T-helper 1 cell treated with Interleukin-12 subunit alpha and Interleukin-12 subunit beta and Interleukin-4 antibody, amounts not matched to agents 30 ng/mL and 1 ng/mL, for 36 hours (primary cell): ENCODE measurements at places on chromosomes 7 and 10. TPM values are rescaled to one million over a fixed set of nuclear protein-coding genes. Genes with fewer than 3 reads are reported as not detected.

The HHEX gene
- 0.12 TPM in 1 of 2 replicates, not detected in the other for total RNA-seq

The CCDC6 gene
- 57.5 and 58.0 TPM in 2 replicates for total RNA-seq

The FAM25G gene
- not detected in 2 replicates for total RNA-seq

The SLC26A5 gene
- total RNA-seq: not detected in 2 replicates

The ATXN7L1 gene
- total RNA-seq: 13.5 and 15.7 TPM in 2 replicates

The STEAP2 gene
- 0.07 TPM in 1 of 2 replicates, not detected in the other for total RNA-seq

The GIMAP1 gene
- 27.2 and 27.3 TPM in 2 replicates for total RNA-seq

The LRMDA gene
- total RNA-seq: not detected in 2 replicates

The INA gene
- 0.54 and 0.64 TPM in 2 replicates for total RNA-seq

The THAP5 gene
- 30.9 and 33.3 TPM in 2 replicates for total RNA-seq

The CAMK1D gene
- 15.7 and 17.6 TPM in 2 replicates for total RNA-seq

The SLC18A3 gene
- not detected in 2 replicates for total RNA-seq

The OPN4 gene
- not detected in 2 replicates for total RNA-seq

The NME8 gene
- total RNA-seq: not detected in 2 replicates

The GPNMB gene
- total RNA-seq: 0.69 and 1.9 TPM in 2 replicates

The HABP2 gene
- total RNA-seq: not detected in 2 replicates

The NODAL gene
- not detected in 2 replicates for total RNA-seq

The NKX6-2 gene
- total RNA-seq: not detected in 2 replicates

The ASAH2B gene
- 2.2 and 4.1 TPM in 2 replicates for total RNA-seq

The PNLIPRP1 gene
- total RNA-seq: not detected in 2 replicates

The METTL27 gene
- total RNA-seq: 1.7 and 2.1 TPM in 2 replicates

The CDK14 gene
- total RNA-seq: 0.34 and 0.39 TPM in 2 replicates

The NEUROD6 gene
- total RNA-seq: not detected in 2 replicates

The EEPD1 gene
- 14.4 and 18.5 TPM in 2 replicates for total RNA-seq

The LDB3 gene
- total RNA-seq: not detected in 2 replicates

The ACTL6B gene
- total RNA-seq: not detected in 2 replicates

The DIP2C gene
- 2.7 and 2.8 TPM in 2 replicates for total RNA-seq

The SH2D4B gene
- 0.10 and 0.17 TPM in 2 replicates for total RNA-seq

The TMEM196 gene
- total RNA-seq: not detected in 2 replicates

The CDH23 gene
- 1.3 TPM in 2 replicates for total RNA-seq

The ZFAND4 gene
- 25.4 and 29.5 TPM in 2 replicates for total RNA-seq

The MMD2 gene
- total RNA-seq: not detected in 2 replicates

The ZNF853 gene
- 0.07 and 0.27 TPM in 2 replicates for total RNA-seq

The IFIT2 gene
- 2.4 and 2.5 TPM in 2 replicates for total RNA-seq

The NUTM2E gene
- 0.20 TPM in 1 of 2 replicates, not detected in the other for total RNA-seq

The PSMA2 gene
- total RNA-seq: 139 and 145 TPM in 2 replicates

The NPTX2 gene
- total RNA-seq: not detected in 2 replicates

The CPVL gene
- 0.27 and 0.86 TPM in 2 replicates for total RNA-seq

The NYAP1 gene
- total RNA-seq: 0.12 TPM in 1 of 2 replicates, not detected in the other

The ZNF488 gene
- total RNA-seq: not detected in 2 replicates

The UCMA gene
- not detected in 2 replicates for total RNA-seq

The LRRC61 gene
- 40.2 and 41.6 TPM in 2 replicates for total RNA-seq

The TMEM140 gene
- total RNA-seq: 24.5 and 27.0 TPM in 2 replicates

The HYCC1 gene
- 61.3 and 64.2 TPM in 2 replicates for total RNA-seq

The COX19 gene
- total RNA-seq: 17.5 and 18.9 TPM in 2 replicates

The C10orf143 gene
- 2.7 and 4.4 TPM in 2 replicates for total RNA-seq

The LIPN gene
- not detected in 2 replicates for total RNA-seq

The AEBP1 gene
- 6.1 and 9.0 TPM in 2 replicates for total RNA-seq

The MLXIPL gene
- total RNA-seq: not detected in 2 replicates

The AASS gene
- 1.2 and 1.3 TPM in 2 replicates for total RNA-seq

The NPSR1 gene
- total RNA-seq: not detected in 2 replicates

The PLCE1 gene
- 0.02 and 0.05 TPM in 2 replicates for total RNA-seq

The IFIT1B gene
- not detected in 2 replicates for total RNA-seq

The NCOA4 gene
- 124 TPM in 2 replicates for total RNA-seq

The GPR26 gene
- not detected in 2 replicates for total RNA-seq

The ZNF365 gene
- 0.05 TPM in 1 of 2 replicates, not detected in the other for total RNA-seq

The CDC14C gene
- total RNA-seq: not detected in 2 replicates

The C10orf95 gene
- 0.20 TPM in 1 of 2 replicates, not detected in the other for total RNA-seq
